B cell (primary cell): ENCODE measurements at places on chromosomes 11 and 22.

DNA sequence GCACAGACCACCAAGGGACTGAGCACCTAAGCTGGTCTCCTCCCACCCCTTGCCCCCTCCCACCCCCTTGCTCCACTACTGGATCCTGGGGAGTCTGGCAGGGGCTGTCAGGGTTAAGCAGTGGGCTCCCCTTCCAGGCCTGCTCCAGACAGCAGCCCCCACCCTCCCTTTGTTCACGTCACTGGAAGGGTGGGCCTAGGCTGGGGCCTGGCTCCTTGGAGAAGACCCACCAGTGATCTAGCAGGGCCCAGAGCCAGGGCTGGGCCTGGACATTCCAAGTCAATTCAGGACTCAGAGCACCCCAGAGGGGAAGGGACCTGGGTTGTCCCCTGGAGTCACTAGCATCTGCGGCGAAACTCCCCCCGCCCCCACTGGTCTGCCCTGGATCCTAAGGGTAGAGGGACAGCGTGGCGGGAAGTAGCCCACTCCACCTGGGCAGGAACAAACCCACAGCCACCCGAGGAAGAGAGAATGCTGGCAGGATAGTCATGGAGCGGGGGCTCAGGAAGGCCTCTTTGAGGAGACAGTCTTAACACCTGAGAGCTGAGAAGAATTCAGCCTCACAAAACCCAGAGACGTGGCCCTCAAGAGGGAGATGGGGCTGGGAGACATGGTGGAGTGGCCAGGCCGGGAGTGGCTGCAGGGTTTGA lies 45.8 kb downstream of the IGLL1 start:
- DNase-seq, result no peak

DNA sequence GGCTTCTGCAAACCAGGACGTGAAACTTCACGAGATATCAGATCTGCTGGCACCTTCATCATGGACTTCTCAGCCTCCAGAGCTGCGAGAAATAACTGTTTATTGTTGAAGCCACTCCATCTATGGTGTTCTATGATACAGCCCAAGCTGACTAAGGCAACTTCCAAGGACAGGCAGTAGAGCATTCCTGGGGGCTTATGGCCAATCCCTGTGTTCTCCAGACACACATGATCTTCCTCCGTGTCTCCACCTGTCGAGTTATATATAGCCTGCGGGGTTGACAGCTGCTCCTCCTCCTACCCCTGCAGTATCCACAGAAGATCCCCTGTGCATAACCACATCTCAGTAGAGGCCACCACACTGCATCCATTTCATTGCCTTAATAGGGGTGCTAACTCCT lies 11.0 kb downstream of the TP53AIP1 start:
- DNase-seq, result no peak

DNA sequence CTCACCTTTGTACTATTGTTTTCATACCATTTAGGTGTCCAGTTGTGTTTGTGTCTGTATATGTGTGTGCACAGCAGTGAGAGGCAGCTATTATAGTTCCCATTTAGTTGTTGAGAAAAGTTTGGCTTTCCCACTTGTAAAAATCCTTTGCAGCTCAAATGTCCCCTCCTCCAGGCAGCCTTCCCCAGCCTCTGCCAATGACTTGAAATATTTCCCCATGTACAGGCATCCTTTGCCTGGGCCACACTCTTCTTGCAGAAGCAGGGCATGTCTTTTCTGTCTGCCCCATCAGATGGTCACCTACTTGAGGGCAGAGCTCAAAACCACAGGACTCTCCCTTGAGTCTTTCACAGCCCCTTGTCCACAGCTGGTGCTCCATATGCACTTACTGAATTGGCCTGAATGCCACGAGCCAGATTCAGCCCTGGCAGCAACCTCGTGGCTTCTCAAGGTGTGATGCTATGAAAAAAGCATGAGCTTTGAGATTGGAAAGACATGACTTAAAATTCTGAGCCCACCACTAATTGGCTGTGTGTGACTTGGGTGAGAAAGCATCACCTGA lies 39.3 kb downstream of the MYEOV start:
- no peak for DNase-seq

GRCh38 chr11:23976426-23976825 lies 520.4 kb upstream of the LUZP2 start:
- DNase-seq, result no peak

DNA sequence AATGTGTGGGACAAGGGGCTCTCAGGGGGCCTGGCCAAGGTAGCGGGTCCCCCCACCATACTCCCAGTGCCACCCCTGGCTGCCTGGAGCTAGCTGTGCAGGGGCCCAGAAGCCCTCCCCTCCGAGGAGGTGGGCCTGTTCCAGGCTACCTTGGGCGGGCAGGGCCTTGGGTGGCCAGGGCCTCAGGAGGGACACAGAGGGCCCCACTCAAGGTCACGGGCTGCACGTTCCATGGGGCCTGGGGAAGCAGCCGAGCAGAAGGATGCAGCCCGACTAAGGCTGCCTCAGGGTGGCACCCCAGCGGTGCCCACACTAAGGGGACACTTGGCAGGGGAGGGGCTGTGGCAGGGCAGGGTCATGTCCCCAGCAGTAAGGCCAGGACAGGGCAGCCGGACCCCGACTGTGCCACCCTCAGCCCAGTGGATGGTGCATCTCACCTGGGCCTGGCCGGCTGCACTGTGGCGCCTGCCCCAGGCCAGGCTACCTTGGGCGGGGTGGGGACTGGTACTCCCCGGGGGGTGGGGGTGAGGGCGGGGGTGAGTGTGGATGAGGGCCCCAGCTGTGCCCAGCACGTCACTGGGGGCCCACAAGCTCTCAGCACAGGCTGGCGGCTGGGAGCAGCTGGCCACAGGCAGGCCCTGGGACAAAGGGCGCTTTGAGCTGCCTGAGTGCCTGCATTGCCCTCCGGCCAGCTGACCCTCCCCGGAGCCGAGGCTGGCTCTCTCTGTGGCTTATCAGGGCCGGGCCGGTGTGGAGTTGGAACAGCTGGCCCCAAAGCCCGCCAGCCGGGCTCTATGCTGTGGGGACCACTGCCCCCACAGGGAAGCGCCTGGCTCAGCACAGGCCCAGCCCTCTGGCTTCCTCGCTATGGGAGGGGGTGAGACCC lies 117.1 kb downstream of the KCNQ1 start:
- DNase-seq, result no peak

DNA sequence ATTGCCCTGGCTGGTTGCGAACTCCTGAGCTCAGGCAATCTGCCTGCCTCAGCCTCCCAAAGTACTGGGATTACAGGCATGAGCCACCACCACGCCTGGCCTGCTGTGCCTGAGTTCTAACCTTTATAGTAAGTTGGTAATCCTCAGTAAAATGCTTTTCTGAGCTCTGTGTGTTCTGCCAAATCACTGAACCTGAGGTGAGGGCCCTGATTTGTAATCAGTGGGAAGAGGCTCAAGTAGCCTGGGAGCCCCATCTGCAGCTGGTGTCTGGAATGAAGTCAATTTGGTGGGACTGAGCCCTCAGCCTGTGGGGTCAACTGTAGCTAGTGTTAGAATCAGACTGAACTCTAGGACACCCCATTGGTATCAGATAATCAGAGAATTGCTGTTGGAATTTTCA lies 72.6 kb upstream of the PARVG start:
- DNase-seq, result no peak

DNA sequence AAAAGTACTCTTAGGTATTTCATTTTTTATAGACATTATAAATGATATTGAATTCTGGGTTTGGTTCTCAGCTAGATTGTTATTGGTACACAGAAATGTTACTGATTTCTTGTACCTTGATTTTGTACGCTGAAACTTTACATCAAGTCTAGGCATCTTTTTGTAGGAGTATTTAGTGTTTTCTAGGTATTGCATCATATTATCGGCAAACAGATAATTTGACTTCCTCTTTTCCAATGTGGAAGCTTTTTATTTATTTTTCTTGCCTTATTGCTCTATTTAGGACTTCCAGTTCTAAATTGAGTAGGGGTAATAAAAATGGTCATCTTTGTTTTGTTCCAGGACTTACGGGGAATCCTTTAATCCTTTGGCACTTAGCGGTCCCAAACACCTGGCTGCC lies 676.6 kb upstream of the CCDC179 start:
- DNase-seq, result no peak

DNA sequence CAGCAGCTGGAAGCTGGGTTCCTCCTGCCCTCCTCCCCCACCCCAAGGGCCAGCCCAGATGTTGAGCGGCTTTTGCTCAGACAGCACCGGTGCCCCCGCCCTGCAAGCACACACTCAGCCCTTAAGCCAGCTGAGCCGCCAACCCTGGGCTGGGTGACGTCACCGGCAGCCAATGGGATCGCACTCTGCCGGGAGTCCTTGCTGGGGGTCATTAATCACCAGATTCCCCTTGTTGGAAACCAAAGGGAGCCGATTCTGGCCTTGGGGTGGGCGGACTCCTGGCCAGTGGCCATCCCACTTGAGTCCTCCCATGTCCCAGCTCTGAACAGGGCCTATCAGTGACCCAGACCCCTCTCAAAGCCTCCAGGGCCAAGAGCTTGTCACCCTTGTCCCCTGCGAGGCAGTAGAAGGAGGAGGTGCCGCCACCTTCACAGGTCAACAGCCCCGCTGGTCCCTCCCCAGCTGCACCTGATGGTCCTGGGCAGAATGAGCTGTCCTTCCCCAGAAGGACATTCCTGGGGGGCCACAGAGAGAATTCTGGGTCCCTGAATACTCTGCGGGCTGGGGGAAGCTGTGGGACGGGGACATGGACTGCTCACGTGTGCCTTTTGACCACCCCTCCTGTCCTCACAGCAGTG lies 7.4 kb downstream of the DUSP8 start:
- peak; percentile 53 for DNase-seq

- DNase-seq, result no peak
Measured at GRCh38 chr11:68146704-68147474, 25.7 kb upstream of the CHKA start.

DNA sequence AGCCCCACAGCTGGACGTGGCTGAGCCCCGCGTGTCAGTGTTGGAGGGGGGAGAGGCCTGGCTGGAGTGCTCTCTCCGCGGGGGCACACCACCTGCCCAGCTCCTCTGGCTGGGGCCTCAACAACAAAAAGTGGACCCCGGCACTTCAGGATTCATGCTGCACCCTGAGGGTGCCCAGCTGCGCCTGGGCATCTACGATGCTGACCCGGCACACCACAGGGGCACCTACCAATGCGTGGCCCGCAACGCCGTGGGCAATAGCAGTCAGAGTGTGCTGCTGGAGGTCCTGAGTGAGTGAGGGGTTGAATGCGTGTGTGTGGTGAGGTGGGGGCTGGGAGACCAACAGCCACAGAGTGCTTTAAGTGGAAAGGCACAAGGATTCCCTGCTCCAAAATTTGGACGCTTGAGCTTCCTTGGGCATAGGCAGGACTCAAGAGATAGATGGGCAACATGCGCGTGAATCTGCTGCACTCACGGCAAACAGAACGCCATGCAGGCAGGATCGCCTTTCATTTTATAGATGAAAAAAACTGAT lies 7.6 kb downstream of the VSIG10L2 start:
- DNase-seq, result no peak

DNA sequence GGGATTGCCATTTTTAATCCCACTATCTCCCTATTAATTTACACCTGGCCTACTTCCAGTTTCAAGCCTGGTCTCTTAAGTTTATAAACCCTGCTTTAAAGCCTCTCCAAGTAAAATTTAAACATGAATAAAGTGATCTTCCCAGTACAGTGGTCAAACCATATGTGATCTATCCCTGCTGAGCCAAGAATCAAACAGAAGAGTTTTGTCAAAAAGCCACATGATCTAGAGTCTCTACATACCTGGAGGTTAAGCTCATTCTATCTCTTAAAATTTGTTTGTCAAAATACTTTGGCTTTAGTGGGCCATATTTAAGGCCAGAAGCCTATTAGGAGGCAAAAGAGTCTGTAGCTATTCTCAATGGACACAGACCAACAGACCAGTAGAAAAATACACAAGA lies 42.9 kb upstream of the DDI1 start:
- no peak for DNase-seq

- DNase-seq, result no peak
Measured at GRCh38 chr11:5931061-5931460, 11.0 kb upstream of the OR56A3 start.
